CD4-positive, CD25-positive, alpha-beta regulatory T cell (primary cell): ENCODE measurements at places on chromosomes 2 and 18. TPM values are rescaled to one million over a fixed set of nuclear protein-coding genes. Genes with fewer than 3 reads are reported as not detected.
A peak's percentile ranks its signal among the peaks of the same experiment; 100 is the strongest.

OTX1 gene
- total RNA-seq = not detected

NCOA1 gene
- 53.6 TPM for total RNA-seq

GRCh38 chr2:98556344-98557033 is 51.8 kb downstream of the COA5 start:
- DNase-seq = no peak
- H3K27ac ChIP-seq = no peak overlapping the region
- H3K4me1 ChIP-seq = no peaks in the 10 kb centered on the region
- H3K36me3 ChIP-seq = peaks cover 97% of the 10 kb centered on the region
- no peak overlapping the region for H3K4me3 ChIP-seq

DNA sequence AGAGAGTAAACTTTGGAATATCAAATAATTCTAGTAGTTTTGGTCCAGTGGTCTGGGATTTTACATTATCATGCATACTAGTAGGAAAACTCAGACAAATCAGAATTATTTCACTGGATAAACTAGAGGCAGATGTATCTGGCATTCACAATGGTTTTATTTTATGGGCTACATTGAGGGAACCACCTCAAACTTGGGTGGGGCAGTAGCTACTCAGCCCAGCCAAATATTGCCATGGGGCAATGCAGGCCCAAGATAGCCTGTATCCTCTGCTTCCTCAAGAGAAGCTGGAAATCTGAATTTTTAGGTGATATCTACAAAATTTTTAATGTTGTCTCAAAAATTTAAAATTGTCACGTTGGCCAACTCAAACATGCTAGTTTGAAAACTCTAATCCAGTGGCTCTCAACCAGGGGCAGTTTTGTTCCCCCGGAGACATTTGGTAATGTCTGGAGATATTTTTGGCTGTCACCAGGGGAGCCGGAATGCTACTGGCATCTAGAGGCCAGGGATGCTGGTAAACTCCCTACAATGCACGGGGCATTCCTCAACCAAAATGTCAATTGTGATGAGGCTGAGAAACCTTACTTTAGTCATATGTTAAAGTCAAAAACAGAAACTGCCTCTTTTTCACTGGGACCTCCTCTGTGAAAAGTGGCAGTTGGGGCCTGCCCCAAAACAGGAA is 172.8 kb upstream of the SPRED2 start:
- no peaks in the 10 kb centered on the region for H3K27me3 ChIP-seq
- no peak overlapping the region for H3K27ac ChIP-seq
- no peaks in the 10 kb centered on the region for H3K36me3 ChIP-seq
- H3K4me1 ChIP-seq = no peaks in the 10 kb centered on the region
- no peak for DNase-seq

GRCh38 chr2:197863744-197864143 is 59.4 kb downstream of the PLCL1 start:
- no peak for DNase-seq
- peaks cover 31% of the 10 kb centered on the region for H3K4me1 ChIP-seq
- peak overlapping the region; percentile 11 for H3K4me3 ChIP-seq
- H3K27me3 ChIP-seq = no peaks in the 10 kb centered on the region
- no peaks in the 10 kb centered on the region for H3K36me3 ChIP-seq
- no peak overlapping the region for H3K27ac ChIP-seq

DNA sequence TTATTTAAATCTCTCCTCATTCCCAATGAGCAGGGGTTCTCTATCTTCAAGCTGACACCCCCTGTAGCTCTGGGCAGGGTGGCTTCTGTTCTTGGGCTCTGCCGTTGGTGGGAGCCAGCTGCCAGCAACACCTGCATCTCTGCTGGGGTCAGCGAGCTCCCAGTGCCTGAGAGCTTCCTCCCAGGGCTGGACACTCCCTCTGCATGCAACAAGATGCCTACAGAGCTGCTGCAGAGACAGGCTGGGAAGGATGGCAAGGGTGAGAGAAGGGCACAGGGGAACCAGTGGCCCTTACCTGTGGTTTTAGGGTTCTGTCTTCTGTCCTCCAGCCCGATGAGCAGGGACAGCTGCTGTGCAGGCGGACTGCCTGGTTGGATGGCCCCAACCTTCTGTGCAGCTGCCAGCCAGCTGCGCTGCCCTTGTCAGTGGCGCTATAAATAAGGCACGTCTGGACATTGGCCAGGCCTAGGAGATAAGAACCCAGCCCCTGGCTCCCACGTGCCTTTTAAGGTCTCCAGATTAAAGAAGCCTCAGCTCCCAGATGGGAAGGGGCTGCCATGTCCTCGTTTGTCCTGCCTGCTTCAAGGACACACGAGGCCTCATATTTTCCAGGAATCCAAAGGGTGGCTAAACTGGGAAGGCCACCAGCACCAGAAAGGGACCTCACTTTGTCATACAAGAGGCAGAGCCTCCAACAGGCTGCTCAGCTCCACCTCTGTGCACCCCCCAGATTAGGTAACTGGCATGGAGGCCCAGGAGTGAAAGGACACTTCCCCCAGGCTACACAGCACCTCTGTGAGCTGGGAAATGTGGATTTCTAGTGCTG is 39.5 kb upstream of the FHL2 start:
- no peaks in the 10 kb centered on the region for H3K4me1 ChIP-seq
- H3K36me3 ChIP-seq = no peaks in the 10 kb centered on the region
- DNase-seq = no peak
- peaks cover 7% of the 10 kb centered on the region for H3K27me3 ChIP-seq

DNA sequence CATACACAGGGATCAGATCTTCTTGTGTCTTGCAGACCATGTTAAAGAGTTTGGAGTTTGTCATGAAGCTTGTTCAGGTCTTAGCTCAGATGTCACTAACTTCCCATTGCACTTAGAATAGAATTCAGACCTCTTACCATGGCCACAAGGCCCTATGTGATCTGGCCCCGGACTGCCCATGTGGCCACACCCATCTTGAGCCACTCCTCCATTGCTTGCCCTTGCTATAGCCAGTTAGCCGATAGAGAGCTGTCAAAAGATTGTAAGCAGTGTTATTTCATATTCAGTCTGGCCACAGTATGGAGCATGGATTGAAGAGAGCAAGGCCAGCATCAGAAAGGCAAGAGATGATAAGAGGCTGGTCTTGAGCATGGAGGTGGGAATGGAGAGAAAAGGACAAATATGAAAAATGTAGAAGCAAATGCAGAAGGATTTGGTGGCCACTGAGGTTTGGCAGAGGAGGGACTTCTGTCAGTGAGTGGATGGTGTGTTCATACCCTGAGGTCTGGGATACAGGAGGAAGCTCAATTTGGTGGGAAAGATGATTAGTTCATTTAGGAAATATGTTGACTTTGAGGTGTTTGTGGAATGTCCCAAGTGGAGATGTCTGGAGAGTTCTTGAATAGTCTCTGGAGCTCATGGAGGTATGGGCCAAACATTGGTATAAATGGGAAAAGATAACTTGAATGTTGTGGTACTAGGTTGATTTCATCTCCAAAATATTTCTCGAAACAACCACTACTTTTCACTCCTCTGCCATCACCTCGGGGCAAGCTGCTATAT is 10.6 kb downstream of the DGUOK start:
- DNase-seq = no peak
- H3K4me3 ChIP-seq = no peak overlapping the region
- H3K27me3 ChIP-seq = no peaks in the 10 kb centered on the region
- H3K36me3 ChIP-seq = peaks cover 31% of the 10 kb centered on the region
